ENCODE measurements at places on chromosomes 5 and 9.
A peak's percentile ranks its signal among the peaks of the same experiment; 100 is the strongest.

GRCh38 chr5:83003791-83004190 is 73.4 kb downstream of the TMEM167A start:
- no peak for DNase-seq
- H3K4me1 ChIP-seq = no peaks in the 10 kb centered on the region
- H3K27ac ChIP-seq = no peak overlapping the region
- no peak overlapping the region for H3K4me3 ChIP-seq
- no peaks in the 10 kb centered on the region for H3K36me3 ChIP-seq

DNA sequence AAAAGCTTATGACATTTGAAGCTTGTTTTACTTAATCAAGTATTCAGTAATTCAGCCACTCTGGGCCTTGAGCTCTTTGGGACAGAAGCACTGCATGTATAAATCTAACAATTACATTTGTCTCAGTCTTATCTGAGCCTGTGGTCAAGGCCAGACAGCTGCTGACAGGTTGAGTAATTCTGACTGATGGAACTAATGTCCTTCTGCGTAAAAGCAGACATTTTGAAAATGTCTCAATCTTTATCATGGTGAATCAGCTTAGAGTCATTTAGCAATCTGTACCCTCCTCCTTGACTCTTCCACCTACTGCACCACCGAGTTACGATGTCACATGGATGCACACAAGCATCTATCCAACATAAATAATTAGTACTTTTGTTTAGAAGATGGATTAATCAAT is 400.0 kb downstream of the ARRDC3 start:
- H3K4me1 ChIP-seq = peaks cover 4% of the 10 kb centered on the region
- H3K27me3 ChIP-seq = no peaks in the 10 kb centered on the region
- H3K36me3 ChIP-seq = no peaks in the 10 kb centered on the region
- no peak overlapping the region for H3K27ac ChIP-seq
- H3K4me3 ChIP-seq = no peak overlapping the region

- DNase-seq = no peak
- H3K4me1 ChIP-seq = no peaks in the 10 kb centered on the region
- H3K27ac ChIP-seq = no peak within 1 kb of the TSS
- peaks cover 25% of the 10 kb centered on the region for H3K27me3 ChIP-seq
- H3K4me3 ChIP-seq = peak within 1 kb of the TSS; percentile 69
- no peaks in the 10 kb centered on the region for H3K36me3 ChIP-seq
Measured at GRCh38 chr5:1111727-1112289, at the start of gene SLC12A7. SLC12A7 (minus strand) TSS chr5:1112063; CDS start chr5:1111991, 72 bp downstream.

DNA sequence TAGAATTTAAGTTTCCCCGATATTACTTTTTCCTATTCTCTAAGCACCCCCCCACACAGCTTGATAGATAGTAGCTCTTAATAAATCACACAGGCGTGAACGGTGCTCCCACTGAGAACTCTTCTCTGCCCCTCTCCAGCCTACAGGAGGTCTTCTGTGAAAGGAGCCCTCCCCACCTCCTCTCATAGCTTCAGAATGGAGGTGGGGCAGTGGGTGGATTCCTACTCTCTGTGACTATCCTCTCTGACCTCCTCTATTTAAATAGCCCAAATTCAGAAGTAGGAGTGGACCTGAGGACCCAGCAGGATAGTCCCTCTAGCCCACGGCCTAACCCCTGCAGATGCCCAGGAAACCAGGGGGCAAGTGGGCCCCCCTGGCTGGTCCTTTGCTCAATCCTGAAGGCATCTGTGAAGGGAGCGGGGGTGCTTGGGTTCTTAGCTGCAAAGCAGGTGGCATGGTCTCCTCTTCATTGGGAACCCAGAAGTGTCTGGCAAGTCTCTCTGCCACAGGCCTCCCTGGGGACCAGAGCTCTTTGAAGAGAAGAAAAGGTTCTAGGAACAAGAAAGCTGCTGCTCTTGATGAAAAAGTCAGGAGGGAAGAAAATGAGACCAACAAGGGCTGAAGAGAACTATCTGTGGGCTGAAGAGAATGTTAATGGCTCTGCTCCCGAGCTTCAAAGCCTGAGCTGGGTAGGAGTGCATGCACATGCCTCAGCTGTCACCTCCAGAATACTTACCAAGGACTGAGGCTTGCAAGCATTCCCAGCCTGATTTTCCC is 21.1 kb upstream of the HSPA9 start:
- peaks cover under 1% of the 10 kb centered on the region for H3K4me1 ChIP-seq
- no peak for DNase-seq
- no peaks in the 10 kb centered on the region for H3K27me3 ChIP-seq
- no peak overlapping the region for H3K4me3 ChIP-seq
- H3K36me3 ChIP-seq = no peaks in the 10 kb centered on the region

DNA sequence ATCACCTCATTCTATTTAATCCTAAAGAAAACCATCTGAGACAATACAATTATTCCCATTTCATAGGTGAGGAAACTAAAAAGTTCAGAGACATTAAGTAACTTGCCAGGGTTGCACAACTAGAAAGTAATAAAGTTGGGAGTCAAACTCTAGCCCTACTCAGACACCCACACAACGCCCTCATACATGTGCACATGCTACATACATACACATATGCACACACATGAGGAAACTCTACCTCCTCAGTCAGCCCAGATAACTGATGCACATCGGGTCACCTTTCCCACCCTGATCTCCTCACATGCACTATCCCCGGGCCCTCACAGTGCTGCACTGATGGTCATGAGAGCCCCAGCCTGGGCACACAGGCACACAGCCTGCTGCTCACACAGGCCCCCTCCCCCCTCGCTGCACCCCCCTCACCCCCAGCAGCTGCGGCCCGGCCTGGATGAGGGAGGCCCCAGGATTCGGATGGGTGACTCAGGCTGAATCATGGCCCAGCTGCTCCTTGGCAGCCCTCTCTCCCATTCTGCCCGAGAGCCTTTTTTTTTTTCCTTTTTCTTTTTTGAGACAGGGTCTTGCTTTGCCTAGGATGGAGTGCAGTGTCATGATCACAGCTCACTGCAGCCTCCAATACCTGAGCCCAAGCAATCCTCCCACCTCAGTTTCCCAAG is 5.0 kb upstream of the GPRIN1 start:
- no peak overlapping the region for H3K27ac ChIP-seq
- H3K27me3 ChIP-seq = peaks cover 16% of the 10 kb centered on the region
- no peak overlapping the region for H3K4me3 ChIP-seq
- no peaks in the 10 kb centered on the region for H3K36me3 ChIP-seq
- no peak for DNase-seq

GRCh38 chr9:16811987-16812685 is 58.3 kb downstream of the BNC2 start:
- H3K27me3 ChIP-seq = no peaks in the 10 kb centered on the region
- no peaks in the 10 kb centered on the region for H3K36me3 ChIP-seq
- no peak overlapping the region for H3K4me3 ChIP-seq

GRCh38 chr5:42804717-42805339 is 6.9 kb downstream of the SELENOP start:
- no peaks in the 10 kb centered on the region for H3K4me1 ChIP-seq
- no peaks in the 10 kb centered on the region for H3K27me3 ChIP-seq
- DNase-seq = no peak
- no peak overlapping the region for H3K27ac ChIP-seq
- no peaks in the 10 kb centered on the region for H3K36me3 ChIP-seq
- H3K4me3 ChIP-seq = no peak overlapping the region

GRCh38 chr9:35696520-35697215 is 6.9 kb upstream of the TPM2 start:
- peak; percentile 25 for DNase-seq
- peaks cover 44% of the 10 kb centered on the region for H3K36me3 ChIP-seq
- H3K27me3 ChIP-seq = no peaks in the 10 kb centered on the region
- no peak overlapping the region for H3K27ac ChIP-seq
- H3K4me1 ChIP-seq = no peaks in the 10 kb centered on the region
- no peak overlapping the region for H3K4me3 ChIP-seq

DNA sequence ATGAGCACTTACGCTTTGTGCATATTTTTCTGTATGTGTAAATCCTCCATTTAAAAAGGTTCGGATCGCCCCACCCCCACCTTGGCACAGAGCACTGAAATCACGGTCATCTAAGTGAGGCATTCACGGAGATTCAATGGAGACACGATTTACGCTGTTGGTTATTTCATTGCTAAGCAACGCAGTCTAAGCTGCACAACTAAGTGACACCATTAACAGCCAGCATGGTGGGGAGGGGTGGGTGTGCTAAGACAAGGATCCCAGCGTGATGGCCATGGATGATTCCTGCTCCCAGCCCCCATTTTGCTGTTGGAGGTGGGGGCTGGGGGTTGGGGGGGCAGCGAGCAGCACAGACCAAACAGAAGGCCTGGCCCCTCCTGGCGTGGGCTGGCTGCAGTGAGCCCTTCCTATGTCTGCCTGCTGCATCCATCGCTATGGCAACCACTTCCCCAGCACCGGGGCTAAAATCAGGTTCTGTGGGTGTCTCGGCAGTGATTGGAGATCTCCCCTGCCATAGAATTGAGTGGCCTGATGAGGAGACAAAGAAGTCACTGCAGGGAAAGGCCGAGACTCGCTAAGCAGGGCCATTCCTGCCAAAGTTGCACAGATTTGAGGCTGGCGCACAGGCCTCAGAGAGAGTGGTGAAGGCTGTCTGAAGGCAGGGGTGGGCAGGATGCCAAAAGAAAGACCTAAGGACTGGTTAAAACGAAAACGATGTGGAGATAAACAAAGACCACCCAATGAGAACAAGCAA is 14.3 kb upstream of the MARCHF6 start:
- no peak for DNase-seq
- H3K4me3 ChIP-seq = no peak overlapping the region
- no peak overlapping the region for H3K27ac ChIP-seq
- H3K27me3 ChIP-seq = no peaks in the 10 kb centered on the region
- H3K36me3 ChIP-seq = no peaks in the 10 kb centered on the region

GRCh38 chr9:17881371-17881770 is 302.5 kb downstream of the SH3GL2 start:
- H3K27me3 ChIP-seq = no peaks in the 10 kb centered on the region
- DNase-seq = no peak
- H3K4me3 ChIP-seq = no peak overlapping the region
- H3K4me1 ChIP-seq = no peaks in the 10 kb centered on the region
- no peaks in the 10 kb centered on the region for H3K36me3 ChIP-seq
- no peak overlapping the region for H3K27ac ChIP-seq

- no peaks in the 10 kb centered on the region for H3K36me3 ChIP-seq
- no peak for DNase-seq
- no peaks in the 10 kb centered on the region for H3K27me3 ChIP-seq
- H3K27ac ChIP-seq = no peak overlapping the region
- H3K4me3 ChIP-seq = no peak overlapping the region
Measured at GRCh38 chr5:61089351-61089750, 72.9 kb downstream of the SMIM15 start.

DNA sequence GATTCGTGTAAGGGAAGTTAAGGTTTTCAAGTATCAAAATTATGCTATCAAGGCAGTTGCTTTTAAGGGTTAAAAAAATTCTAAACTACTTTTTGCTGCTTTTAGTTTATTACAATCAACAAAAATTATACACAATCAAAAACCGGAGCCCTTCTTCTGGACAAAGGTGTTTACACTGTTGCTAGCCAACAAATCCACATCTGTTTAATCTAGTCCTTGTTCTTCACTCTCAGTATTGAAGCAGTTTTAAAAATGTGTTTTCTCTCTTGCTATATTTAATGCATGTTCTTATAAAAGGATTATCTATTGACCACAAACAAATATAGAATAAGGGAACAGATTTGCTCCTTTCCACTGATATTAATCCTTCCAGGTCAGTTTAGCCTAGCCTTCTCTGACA is 2.5 kb downstream of the FEM1C start:
- no peaks in the 10 kb centered on the region for H3K27me3 ChIP-seq
- H3K36me3 ChIP-seq = no peaks in the 10 kb centered on the region
- no peak for DNase-seq
- peaks cover 16% of the 10 kb centered on the region for H3K4me1 ChIP-seq
- peak overlapping the region; percentile 63 for H3K27ac ChIP-seq
- H3K4me3 ChIP-seq = peak overlapping the region; percentile 93

DNA sequence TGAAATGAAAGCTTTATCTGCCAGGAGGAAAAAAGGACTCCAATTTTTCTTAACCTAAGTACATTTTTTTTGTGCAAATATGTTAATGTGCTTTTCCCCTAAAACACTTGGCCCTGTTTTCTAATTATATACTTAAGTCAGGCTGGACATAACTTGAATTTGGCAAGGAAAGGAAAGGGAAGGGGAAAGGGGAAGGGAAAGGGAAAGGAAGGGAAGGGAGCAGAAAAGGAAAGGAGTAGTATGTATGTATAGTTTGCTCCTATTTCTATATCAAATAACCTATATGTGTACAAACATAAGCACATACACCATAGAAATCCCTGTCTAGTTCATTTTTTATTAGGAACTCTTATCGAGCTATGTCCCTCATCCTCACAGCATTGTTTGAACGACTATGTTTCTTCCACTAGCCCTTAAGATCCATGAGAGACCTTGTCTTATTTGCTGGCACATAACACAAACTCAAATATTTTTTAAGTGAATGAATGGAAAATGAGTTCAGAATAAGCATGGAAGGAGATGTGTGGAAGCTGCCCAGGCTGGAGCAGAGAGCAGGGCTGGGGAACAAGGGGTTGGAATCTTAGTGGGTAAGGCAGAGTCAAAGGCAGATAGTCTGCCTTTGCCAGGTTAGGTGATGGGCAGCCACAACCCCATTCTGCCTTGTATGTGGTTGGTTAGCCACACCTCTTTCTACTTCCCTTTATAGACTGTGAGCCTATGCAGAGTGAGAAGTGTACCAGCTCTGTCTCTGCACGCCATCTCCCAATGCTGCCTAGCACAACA is 70.0 kb downstream of the KLHL3 start:
- no peak for DNase-seq
- H3K4me3 ChIP-seq = no peak overlapping the region
- H3K4me1 ChIP-seq = no peaks in the 10 kb centered on the region
- no peaks in the 10 kb centered on the region for H3K27me3 ChIP-seq
- no peak overlapping the region for H3K27ac ChIP-seq

GRCh38 chr5:158995694-158996173 is 104.0 kb downstream of the EBF1 start:
- no peak for DNase-seq
- H3K4me3 ChIP-seq = no peak overlapping the region
- H3K27me3 ChIP-seq = peaks cover 6% of the 10 kb centered on the region
- no peak overlapping the region for H3K27ac ChIP-seq

DNA sequence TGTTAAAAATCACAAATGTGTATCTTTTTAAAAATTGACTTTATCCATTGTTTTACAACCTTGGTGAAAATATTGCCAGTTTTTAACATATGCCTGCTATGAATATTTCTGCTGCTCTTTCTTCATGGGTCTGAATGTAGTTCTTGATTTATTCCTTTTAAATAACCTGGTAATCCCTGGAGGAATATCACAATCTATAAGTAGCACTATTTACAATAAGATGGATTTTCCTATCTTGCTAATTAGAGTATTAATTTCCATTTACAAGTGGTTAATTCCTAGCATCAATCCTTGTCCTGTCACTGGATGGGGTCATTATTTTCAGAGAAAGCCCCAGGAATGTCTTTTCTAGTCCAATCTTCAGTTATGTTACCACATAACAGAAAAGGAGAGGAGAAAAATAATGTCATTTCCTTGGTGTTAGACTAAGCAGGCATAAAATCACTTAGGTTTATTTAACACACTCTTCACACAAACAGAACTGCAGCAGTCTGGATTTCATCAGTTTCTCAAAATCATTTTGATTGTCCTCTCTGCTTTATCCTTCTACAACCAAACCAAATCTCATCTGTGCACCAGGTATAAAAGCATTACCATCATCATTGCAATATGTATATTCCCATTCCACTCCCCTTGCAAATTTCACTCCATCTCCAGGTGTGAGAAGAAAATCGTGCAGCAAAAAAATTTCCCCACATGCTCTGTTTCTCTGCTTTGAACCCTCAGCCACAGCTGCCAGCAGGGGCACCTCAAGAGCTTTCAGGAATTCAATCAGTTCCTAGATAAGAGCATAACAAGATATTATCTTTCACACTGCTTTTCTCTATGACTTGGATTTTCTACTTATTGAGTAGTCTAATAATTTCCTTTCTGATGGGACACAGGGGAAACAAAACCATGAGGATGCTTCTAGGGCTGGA is 204.1 kb downstream of the SEC61B start:
- no peak overlapping the region for H3K4me3 ChIP-seq
- H3K27ac ChIP-seq = no peak overlapping the region
- no peaks in the 10 kb centered on the region for H3K36me3 ChIP-seq
- peaks cover 4% of the 10 kb centered on the region for H3K4me1 ChIP-seq

All from keratinocyte (primary cell).